ENCODE measurements at places on chromosomes 4 and X.

DNA sequence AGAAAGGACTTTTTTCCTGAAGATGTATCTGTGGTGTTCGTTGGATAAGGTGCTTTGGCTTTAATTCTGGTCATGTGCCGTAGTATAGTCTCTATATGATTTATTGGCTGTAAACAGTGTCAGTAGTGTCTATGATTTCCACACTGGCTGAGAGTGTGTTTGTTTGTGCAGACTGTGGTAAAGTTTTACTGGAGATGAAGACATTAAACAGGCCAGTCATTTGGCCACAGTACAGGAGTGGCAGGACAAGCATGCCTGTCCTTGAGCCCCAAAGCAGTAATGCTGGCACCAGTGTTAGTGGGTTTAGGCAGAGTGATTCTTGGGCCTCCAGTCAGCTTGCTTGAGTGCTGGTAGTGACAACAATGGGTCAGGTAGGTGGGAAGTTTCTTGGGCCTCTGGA, 1023.9 kb upstream of the GRID2 start:
- no peak for DNase-seq

DNA sequence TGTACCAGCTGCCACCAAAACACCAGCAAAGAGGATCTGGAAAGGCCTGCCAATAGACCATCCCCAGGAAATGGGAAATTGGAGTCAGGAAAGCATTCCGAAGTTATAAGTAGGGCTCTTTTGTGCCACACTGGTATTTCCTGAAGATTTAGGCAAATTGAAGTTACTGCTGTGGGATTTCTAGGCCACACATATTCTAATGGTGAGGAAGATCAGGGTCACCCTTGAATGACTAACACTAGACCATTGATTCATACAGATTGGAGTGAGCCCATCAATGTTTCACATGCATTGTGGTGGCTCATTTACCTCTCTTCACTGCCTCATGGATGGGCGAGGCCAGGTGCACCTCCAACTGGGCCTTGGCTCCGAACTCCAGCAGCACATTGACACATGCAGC, 22.6 kb downstream of the ASB11 start:
- DNase-seq: no peak

DNA sequence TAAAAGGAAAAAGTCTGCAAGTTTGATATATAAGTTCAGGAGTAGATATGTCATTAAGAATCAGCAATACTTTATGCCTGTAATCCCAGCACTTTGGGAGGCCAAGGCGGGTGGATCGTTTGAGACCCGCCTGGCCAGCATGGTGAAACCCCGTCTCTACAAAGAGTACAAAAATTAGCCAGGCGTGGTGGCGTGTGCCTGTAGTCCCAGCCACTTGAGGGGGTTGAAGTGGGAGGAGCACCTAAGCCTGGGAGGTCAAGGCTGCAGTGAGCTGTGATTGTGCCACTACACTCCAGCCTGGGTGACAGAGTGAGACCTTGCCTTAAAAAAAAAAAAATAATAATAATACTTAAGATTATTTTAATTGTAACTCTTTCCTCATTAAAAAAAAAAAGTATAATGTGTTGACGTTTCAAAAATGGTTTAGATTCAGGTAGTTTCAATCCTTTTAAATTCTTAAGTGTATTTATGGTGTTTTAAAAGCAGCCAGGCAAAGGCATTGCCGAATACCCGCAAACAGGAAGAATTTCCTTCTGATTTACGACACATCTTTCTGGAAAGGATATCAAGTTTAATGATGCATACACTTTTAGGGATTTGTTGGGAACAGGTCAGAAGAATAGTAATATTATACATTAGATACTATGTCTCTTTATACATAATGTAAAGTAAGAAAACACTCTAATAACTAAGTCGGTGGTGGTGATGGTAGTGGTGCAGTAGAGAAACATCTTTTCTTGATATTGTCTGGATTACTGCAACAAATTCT, 80.9 kb downstream of the KDM6A start:
- DNase-seq: no peak

DNA sequence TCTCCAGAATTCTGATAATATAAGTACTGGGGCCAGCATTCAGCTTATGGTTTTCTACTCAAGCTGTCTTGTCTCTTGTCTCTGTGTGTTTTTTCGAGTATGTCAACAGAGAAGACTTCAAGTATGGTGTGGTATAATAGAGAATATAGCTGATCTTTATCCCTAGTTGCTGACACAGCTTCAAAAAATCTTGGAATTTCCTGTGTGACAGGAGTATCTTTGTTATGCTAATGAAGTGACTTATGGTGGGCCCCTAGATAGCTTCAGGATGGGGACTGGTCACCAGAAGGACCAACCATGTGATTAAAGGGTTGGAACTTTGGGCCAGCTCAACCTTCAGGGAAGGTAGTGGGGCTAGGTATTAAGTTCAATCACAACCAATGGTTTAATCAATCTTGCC, 2.9 kb downstream of the GPRASP3 start:
- no peak for DNase-seq

- DNase-seq: no peak
Measured at GRCh38 chr4:110614173-110614963, 8.5 kb downstream of the PITX2 start.

GRCh38 chr4:186201535-186202230, 10.3 kb downstream of the CYP4V2 start:
- DNase-seq: peak; percentile 20

DNA sequence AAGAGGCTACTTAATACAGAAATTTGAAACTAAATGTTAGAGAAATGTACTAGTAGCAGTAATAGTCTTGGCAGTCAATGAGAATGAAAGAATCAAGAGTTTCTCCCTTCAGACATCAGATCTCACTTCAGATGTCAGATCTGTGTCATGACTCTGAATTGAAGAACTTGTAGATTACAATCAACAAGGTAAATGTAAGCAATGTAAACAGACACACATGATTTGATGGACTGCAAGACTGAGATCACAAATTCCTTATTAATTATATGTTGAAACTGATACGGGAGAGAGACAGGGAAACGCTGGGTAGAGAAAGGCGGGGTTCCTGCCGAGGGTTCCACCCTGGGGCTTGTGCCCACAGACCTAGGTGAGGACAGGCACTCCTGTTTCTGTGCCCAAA, 65.5 kb upstream of the HHIP start:
- no peak for DNase-seq

DNA sequence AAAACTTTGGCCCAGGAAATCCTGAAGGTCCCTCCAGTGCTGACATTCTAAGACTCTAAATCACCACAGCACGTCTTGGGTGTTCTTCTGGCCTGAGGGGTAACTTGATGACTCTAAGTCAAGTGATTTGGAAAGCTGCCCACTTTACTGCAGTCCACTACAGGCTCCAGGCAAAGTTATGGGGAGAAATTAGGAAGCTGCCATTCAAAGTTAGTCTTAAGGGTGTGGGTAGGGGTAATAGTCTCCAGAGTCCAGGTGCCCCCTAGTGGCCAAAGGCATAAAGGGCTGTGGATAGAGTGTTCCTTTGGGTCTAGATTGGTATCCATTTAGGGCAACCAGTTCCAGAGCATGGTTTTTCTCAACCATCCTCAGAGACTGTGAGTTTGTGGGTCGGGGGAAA, 38.7 kb upstream of the SLC16A2 start:
- DNase-seq: peak; percentile 42

DNA sequence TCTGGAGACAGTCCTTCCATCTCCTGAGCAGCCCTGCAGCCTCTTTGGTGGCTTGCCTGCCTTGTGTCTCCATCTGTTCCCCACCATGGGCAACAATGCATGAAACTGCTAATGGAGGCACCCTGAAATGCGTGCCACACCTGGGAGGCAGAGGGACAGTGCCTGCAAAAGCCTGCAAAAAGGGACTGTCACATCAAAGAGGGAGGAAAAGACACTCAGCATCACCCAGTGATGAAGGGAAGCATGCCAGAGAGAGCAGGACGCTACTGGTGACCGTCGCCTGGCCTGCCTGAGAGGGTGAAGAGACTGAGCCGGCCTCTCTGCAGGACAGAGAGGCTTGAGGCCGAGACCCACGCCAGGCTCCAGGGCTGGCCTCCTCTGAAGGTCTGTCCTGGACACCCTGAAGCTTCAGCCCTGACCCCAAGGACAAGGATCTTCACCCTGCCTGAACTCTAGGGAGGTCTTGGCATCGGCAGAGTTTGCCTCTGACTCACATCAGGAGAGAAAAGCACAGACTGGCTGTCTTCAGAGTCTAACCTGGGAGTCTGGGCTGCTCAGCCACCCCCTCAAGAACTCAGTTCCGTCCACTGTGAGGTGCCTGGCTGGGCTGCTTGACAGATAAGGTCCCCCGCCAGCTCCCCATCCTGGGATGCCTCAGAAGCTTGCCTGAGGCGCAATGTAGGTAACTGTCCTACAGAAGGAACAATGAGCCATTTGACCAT, 8.1 kb downstream of the ACSL1 start:
- no peak for DNase-seq

DNA sequence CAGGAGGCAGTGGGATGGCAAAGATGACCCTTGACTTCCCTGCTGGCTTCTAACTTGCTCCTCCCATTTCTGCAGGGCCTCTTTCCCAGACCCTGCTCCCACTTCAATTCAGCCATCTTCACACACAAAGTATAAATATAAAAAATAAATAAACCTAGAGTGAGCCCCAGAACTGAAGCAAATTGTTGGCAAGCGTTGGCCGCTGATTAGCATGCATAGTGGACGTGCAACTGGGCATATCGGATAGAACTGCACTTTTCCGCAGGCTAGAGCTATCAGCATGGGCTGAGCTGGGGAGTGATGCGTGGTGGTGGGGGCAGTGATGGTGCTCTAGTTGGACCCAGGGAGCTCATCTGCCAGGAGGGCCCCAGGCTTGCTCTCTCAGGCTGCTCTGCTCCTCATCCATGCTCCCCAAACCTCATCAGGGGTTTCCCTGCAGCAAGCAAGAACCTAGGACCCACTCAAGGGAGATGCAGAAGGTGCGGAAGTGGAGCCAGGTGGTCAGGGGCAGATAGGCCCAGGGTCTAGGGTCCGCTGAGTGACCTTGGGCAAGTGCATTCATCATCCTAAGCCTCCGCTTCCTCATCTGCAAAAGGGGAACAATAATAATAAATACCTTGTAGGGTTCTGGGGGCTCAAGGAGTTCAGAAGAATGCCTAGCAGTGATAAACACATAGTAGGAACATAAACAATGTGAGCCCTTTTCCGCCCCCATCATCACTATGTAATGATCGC, 146.8 kb upstream of the PJA1 start:
- DNase-seq: no peak

DNA sequence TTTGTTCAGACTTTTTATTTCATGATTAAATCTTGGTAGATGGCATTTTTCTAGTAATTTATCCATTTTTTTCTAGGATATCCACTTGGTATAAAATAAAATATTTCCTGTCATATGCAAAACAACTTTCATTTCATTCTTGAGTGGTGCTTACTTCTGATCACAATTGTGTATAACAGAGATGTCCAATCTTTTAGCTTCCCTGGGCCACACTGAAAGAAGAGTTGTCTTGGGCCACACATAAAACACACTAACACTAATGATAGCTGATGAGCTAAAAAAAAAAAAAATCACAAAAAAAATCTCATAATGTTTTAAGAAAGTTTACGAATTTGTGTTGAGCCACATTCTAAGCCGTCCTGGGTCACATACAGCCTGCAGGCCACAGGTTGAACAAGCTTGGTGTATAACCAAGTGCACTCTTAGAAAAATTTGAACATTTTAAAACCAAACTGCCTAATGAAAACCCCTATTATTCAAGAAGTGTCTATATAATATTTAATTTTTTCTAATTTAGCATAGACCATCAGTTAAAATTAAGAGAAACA, 41.3 kb upstream of the SPP1 start:
- no peak for DNase-seq

- DNase-seq: no peak
Measured at GRCh38 chr4:60500810-60501209, 699.3 kb upstream of the ADGRL3 start.

DNA sequence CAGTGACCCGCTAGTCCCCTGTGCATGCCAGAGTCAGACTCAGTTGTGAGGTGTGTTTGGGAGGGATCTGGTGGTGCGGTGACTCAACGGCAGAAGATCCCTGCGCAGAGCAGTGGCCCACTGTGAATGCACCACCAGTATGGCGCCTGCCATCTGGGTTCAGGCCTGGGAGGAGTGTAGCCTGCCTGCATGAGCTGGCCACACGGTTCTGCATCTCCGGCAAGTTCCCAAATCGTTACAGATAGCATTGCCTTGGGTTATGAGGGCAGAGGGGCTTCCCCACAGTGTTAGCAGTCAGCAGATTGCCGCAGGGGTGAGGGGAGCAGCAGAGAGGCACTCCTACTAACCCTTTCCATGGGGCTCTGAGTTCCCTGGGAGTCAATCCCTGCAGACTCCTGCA, 629.6 kb downstream of the TLL1 start:
- no peak for DNase-seq

- DNase-seq: no peak
Measured at GRCh38 chr4:125389713-125390112, 75.0 kb downstream of the FAT4 start.

- DNase-seq: no peak
Measured at GRCh38 chr4:142838778-142839177, 7.3 kb downstream of the INPP4B start.

DNA sequence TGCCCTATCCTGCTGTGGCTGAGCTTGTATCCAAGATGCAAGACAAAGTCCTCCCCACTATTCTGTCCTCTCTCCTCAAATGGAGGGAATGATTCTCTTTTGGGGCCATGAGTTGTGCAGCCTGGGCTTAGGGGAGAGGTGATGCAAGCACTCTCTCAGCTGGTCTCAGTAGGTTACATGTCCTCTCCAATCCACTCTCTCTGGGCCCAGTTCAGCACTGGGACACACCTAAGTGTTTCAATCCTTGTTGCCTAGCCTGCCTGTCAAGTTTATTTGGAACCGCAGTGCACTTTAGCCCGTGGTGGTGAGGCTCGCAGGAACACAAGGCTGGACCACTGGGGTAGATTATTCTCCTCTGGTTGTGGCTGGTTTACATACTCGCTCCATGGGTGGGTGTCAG, 23.8 kb upstream of the TMPRSS11D start:
- DNase-seq: no peak

- no peak for DNase-seq
Measured at GRCh38 chrX:113269203-113269602, 428.6 kb upstream of the AMOT start.

DNA sequence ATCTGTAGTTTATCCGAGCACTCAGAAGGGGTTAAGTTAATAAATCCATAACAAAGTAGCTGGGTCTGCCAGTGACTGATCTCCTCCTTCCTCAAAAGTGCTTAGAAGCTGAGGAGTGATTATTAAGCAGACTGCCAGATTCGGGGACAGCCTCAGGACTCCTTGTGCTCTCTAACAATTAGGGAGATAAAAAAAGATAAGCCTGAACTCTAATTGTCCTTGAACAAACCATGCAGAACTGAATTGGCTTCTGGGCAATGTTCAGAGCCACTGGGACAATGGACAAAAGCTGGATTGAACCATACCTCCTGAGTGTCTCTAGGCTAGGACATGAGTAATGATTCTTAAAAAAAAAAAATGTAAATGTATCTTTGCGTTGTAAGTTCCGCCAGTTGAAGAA, 22.7 kb upstream of the GRPR start:
- no peak for DNase-seq

Data from stimulated activated CD8-positive, alpha-beta memory T cell treated with anti-CD3 and anti-CD28 coated beads, Interleukin-4, amount 100 ng/mL, for 24 hours (primary cell).